Stimulated activated CD4-positive, alpha-beta T cell treated with anti-CD3 and anti-CD28 coated beads, Interleukin-15, amount 100 ng/mL, for 1 hour (primary cell): ENCODE measurements at places on chromosomes 7 and 10.

DNA sequence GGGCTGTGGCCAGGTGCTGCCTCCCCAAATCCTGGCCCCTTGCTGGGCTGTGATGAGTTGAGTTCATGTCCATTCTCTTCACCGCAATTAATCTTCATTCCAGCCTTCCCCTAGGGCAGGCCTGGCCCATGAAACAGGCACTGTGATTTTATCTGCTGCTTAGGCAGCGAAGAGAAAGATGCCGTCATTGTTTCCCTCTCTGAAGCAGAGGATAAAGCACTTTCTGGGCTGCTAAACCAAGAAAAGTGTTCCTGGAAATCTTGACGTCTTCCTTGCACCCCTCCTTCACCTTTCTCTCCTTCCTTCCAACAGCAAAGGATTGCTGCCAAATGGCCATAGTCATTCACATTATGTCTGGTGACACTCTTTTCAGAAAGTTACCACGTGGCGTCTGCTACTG is 265.9 kb downstream of the ZEB1 start:
- no peak for DNase-seq

GRCh38 chr10:49817845-49818244 is 55.7 kb upstream of the OGDHL start:
- DNase-seq, result no peak

- DNase-seq, result no peak
Measured at GRCh38 chr7:135194494-135195095, 16.7 kb downstream of the WDR91 start.

- no peak for DNase-seq
Measured at GRCh38 chr10:52068485-52068884, 245.6 kb upstream of the DKK1 start.

GRCh38 chr10:27893358-27893954 is 105.4 kb downstream of the ODAD2 start:
- DNase-seq, result no peak

DNA sequence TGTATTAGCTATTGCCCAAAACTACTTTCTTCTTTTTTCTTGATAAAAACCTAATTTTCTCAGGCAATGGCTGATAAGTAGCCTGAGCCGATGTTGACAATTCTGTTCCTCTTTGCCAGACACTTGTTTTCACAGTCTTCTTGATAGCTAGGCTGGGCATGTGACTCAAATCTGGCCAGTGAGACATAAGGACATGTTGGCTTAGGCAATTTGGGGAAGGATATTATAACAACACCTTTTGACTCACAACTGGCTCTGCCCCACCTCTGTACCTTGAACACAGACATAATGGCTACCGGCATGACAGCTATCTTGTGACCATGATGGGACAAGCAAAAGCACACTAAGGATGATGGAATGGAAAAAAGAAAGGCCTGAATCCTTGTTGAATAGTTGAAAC is 72.9 kb upstream of the GPR22 start:
- DNase-seq, result no peak

- DNase-seq, result no peak
Measured at GRCh38 chr7:30933124-30933974, 21.7 kb downstream of the AQP1 start.

GRCh38 chr10:25072786-25073185 is 56.4 kb downstream of the THNSL1 start:
- DNase-seq, result no peak

DNA sequence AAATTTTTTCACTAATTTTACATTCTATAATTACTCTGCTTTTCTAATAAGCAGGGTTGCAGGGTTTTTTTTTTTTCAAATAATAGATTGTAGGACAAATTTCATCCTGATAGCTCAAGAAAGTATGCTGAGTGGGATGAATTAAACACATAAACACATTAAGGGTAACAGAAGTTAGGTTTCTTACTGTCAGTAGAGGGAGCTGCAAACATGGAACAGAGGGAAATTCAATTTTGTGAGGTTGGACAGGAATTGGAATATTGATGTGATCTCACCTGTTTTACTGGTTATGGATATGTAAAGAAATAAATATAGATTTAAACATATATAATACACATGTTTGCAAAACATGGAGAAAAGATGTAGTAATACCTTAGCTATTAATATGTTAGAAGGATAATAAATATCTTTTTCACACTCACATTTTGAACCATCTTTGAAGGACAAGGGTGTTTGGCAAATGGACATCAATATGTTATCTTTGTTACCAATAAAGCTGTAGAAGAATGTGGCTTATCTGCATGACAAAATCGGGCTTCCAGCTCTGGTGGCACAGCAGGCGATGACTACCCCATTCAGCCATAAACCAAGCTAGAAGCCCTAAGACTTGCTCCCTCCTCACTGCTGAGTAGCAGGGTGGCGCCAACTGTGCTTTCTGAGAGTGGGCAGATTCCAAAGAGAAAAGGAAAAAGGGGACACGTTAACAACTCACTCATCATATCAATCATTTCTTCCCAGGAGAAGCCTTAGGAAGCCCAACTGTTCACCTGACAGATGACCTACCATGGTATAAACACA is 1257.4 kb downstream of the GATA3 start:
- no peak for DNase-seq

DNA sequence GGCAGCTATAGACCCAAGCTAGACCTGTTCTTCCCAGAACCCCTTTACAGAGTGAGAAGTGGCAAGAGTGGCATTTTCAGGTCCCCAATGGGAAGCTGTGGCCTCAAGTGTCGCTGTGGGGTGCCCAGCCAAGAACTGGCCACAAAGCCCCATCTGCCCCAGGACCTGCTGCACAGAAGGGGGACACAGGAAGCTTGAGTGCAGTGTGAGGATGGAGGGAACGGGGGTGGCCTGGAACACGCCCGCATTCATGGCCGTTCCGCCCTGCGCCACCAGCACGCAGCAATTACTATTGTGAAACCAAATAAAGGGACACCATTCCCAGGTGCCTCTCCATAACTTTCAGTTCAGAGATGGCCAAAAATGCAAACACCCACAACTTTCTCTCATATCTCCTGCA is 237.6 kb upstream of the TCERG1L start:
- no peak for DNase-seq

DNA sequence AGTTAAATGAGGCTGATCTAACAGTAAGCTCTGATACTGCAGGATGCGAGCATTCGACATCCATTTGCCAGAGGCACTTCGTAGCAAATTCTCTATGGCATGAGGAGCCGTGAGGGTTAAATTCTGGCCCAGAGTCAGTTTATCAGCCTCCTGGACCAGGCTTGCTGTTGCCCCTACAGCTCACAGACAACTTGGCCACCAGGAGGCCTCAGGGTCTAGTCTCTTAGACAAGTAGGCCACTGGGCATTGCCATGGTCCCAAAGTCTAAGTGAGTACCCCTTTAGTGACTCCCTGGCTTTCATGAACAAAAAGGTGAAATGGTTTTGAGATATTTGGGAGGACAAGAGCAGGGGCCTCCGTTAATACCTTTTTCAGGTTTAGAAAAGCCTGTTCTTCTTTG is 178.0 kb upstream of the MBL2 start:
- DNase-seq, result no peak

DNA sequence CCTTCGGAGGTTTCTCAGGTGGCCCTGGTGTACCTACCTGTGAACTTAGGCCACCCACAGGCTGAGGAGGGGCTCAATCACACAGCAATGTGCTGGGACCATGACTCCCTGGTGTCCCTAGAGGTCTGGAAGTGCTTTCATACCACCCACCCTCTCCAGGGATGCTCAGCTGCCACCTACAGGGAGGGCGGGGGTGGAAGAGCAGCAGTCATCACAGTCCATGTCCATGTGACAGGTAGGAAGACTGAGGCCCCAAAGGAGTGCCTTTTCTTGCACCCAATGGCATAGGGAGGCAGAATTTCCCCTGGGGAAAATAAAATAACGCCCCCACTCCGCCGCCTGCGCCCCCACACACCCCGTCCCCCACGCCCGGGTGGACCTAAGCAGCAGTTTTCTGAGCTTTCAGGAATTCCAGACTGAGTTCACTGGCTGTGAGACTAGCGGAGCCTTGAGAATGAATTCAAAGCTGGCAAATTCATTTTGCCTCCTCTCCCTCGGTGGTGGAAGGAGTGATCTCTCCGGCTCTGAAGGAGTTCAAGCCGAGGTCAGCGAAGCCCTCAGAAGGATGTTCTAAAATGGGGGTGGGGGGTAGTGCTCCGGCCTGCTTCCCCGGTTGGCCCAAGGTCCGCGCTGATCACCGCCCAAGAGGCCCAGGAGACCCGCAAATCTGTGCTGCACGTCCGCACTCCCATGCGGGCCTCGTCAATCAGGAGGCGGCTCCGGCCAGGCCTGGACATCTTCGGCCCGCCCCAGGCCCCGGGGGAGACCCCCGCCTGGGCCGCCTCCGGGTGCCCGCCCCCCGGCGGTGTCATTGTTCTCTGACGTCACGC is 2.1 kb upstream of the ZMIZ1 start:
- no peak for DNase-seq

DNA sequence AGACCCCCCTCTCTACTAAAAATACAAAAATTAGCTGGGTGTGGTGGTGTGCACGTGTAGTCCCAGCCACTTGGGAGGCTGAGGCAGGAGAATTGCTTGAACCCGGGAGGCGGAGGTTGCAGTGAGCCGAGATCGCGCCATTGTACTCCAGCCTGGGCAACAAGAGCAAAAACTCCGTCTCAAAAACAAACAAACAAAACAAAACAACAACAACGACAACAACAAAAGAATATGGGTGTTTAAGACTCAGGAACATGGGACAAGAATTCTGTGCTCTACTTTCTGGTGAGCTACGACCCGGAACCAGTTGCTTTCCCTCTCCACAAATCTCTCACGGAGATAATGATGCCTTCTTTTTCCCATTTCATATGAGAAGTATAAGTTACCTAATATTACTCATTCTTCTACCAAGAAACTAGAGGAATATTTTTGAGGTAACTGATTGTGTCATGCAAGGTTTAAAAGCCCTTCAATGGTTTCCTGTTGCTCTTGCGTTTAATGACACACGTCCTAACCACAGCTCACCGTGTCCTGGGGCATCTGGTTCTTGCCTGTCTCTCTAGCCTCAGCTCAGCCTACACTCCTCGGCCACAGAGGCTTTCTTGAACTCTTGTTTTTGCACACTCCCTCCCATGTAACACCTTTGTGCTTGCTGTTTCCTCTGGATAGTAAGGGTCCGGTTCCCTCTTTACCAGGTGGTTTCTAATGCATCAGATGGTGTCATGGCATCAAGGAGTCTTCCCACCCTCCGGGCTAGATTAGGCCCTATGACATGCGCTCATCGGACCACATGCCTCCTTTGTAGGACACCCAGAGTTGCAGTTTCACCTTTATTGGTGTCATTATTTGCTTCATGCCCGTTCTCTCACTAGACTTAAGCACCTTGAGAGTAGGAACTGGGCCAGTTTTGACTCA is 67.5 kb downstream of the PFKFB3 start:
- peak; percentile 31 for DNase-seq

- DNase-seq, result no peak
Measured at GRCh38 chr7:45187946-45188411, 30.4 kb downstream of the RAMP3 start.

GRCh38 chr7:28425496-28425895 is 13.2 kb downstream of the CREB5 start:
- DNase-seq, result no peak

- no peak for DNase-seq
Measured at GRCh38 chr10:122499491-122499941, 38.2 kb downstream of the HTRA1 start.

DNA sequence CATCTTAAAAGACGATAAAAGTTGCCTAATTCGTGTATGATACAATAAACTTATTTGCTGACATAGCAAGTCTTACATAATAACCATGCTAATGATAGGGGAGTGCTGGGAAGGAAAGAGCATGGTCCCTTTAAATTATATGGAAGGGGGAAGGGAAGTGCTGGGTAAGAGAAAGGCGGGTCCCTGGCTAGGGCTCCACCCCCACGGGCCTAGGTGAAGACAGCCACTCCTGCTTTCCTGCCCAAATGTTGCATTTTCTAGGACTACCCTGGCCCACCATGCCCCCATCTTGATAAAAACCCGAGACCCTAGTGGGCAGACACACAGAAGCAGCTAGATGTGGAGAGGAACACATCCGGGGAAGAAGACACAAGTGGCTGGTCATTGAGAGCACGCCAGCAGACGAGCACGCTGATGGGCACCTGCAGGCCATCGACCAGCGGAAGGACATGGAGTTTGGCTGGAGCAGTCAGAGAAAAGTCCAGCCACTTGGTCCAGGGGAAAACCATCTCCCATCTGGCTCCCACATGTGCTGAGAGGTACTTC is 328.7 kb downstream of the ARL4A start:
- DNase-seq, result no peak

DNA sequence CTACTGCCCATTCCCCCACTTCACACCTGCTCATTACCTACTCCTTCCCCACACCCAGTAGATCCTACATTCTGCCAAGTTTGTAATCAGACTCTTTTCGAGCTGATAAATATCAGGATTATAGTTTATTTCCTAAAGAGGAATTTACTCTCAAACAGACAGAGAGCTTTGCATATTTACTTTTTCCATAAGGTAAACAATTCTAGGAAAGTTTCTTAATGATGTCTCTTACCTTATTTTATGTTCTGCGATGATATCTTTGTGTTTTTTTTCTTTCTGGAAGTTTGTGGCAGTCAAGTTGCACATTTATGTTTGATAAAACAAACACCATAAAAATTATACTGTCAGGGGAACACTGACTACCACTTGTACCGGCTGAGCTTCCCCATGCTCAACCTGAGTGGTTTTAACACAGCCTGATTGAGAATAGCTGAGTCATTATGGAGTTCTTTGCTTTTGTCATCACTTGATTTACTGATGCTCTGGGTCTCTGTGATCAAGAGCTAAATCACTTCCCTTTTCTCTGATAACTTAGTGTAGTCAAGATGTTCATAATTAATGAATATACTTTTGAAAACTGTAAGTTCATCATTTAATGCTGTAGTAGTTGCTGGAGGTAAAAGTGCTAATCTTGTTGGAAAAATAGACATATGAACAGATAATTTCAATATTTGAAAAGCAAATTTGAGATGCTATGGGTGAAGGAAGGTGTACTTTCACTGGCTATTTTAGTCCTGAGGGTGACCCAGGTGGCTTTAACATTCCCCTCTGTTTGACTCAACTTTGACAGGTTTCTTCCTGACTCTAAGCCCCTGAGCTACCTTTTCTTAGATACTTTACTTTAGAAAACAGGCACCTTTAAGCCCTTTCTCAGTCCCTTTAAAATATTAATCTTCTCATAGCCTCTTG is 1034.5 kb upstream of the LRRTM3 start:
- no peak for DNase-seq

GRCh38 chr10:59366290-59366689 is 3.9 kb upstream of the FAM13C start:
- no peak for DNase-seq

DNA sequence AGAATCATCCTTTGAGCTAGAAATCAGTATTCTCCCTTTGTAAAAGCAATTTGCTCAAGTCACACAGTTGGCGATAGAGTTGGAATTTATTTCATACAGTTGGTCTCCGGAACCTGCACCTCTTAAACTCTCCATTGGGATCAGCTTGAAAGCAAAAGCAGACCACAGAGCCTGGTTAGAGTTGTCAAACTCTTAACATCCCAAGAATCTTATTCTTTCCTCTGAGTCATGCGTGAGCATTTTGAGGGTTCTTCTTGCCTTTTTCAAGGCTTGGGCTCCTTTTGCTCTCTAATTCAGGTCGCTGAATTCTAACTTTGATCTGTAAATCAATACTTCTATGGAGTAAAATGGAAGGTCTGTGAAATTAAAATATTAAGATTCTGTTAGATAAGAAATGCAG is 19.6 kb upstream of the SCIN start:
- DNase-seq, result no peak
